ENCODE measurements at places on chromosomes 7 and 10. TPM values are rescaled to one million over a fixed set of nuclear protein-coding genes. Genes with fewer than 3 reads are reported as not detected.

Gene SEPTIN7
- total RNA-seq, result 522 TPM

Gene MEOX2
- total RNA-seq, result 4.5 TPM

Gene FAM25A
- total RNA-seq, result not detected

Gene TEX36
- total RNA-seq, result not detected

Gene PTPN20
- total RNA-seq, result 10.9 TPM

Gene TLX1
- not detected for total RNA-seq

Gene LIPJ
- total RNA-seq, result 0.83 TPM

DNA sequence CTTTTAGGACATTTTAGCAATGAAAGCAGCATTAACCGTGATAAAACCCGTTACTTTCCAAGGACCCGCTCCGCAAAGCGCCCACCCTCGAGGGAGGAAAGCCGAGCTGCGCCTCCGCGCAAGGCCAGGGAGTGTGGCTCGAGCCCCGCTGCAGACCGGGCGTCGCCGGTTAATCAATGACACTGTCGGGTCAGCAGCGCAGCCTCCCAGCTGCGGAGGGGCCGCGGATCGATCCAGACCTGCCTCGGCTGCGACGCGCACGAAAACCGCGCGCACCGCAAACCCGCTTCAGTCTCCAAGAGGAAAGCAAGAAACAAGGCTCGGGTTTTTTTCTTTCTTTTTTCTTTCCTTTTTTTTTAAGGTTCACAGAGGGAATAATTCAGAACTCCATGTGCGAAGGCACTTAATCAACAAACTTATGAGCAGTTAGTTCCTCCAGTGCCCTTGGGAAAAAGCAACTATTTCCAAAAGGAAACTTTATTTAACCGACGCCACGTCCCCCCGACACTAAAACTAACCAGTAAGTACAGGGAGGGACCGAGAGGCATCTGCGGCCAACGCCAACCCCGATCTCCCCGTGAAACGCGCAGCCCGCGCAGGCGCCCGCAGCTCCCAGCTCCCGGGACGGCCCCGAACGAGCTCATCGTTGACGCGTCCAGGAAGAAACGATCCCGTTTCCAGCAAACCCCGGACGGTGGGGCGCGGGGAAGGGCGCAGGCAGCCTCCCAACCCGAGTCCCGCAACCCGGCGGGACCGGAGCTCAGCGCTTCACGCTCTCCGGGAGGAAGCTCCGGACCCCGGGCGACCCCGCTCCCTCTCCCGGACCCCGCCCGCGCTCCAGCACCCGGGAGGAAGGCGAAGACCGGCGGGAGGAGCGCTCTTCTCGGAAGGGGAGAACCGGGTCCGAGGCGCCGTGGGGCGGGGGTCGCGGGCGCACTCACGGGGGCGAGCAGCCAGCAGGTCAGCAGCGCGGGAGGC lies 598 bp downstream of the VIPR2 start:
- peaks cover 10% of the 10 kb centered on the region for H3K27me3 ChIP-seq
- peaks cover 19% of the 10 kb centered on the region for H3K4me1 ChIP-seq
- H3K27ac ChIP-seq, result no peak overlapping the region
- no peak for DNase-seq

- H3K27me3 ChIP-seq, result no peaks in the 10 kb centered on the region
- no peaks in the 10 kb centered on the region for H3K36me3 ChIP-seq
- peaks cover 8% of the 10 kb centered on the region for H3K4me1 ChIP-seq
- no peak overlapping the region for H3K4me3 ChIP-seq
- DNase-seq, result no peak
Observed at GRCh38 chr7:387132-388022, 97.4 kb downstream of the FOXL3 start.

DNA sequence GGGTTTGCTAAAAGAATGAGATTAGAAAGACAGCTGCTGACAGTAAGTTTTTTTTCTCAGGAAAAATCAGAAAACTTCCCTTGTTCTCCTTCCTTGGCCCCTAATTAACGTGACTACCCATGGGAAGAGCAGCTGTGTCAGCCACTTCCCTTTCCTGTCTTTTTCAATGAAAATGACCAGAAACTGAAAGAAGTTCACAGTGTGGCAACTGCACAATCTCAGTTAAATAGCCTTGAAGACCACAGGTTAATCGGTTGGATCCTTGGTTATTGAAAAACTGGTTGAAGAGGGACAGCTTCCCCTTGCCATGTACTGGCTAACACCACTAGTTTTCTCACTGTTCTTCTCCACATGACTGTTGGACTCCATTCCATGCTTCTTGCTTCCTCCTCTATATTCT lies 148.8 kb upstream of the AGR3 start:
- no peaks in the 10 kb centered on the region for H3K27me3 ChIP-seq
- no peak for DNase-seq
- H3K4me1 ChIP-seq, result no peaks in the 10 kb centered on the region
- H3K27ac ChIP-seq, result no peak overlapping the region

DNA sequence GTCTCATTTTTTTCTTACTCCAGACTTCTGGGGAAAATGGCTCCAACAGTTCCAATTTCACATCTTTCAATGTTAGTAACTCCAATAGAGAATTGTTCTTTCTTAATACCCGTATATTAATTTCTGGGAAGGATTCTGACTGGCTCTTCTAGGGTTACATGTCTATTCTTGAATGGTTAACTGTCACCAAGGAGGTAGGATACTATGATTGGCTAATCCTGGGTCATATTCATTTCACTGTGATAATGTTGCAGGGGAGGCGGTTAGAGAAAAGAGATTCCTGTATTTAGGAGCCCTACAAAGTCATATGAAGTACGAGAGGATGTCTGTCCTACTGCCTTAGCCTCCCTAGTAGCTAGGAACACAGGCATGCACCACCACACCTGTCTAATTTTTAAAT lies 16.1 kb upstream of the VCL start:
- no peaks in the 10 kb centered on the region for H3K27me3 ChIP-seq
- no peaks in the 10 kb centered on the region for H3K36me3 ChIP-seq
- DNase-seq, result no peak
- H3K27ac ChIP-seq, result no peak overlapping the region
- H3K4me3 ChIP-seq, result no peak overlapping the region

GRCh38 chr10:12907656-12908055 lies 93.9 kb downstream of the CCDC3 start:
- H3K27me3 ChIP-seq, result no peaks in the 10 kb centered on the region
- H3K4me3 ChIP-seq, result no peak overlapping the region

- H3K36me3 ChIP-seq, result no peaks in the 10 kb centered on the region
- H3K27ac ChIP-seq, result peak overlapping the region; percentile 12
- no peak overlapping the region for H3K4me3 ChIP-seq
- peaks cover 4% of the 10 kb centered on the region for H3K4me1 ChIP-seq
- no peak for DNase-seq
Observed at GRCh38 chr10:14570800-14571199, 203.9 kb downstream of the FAM107B start.

DNA sequence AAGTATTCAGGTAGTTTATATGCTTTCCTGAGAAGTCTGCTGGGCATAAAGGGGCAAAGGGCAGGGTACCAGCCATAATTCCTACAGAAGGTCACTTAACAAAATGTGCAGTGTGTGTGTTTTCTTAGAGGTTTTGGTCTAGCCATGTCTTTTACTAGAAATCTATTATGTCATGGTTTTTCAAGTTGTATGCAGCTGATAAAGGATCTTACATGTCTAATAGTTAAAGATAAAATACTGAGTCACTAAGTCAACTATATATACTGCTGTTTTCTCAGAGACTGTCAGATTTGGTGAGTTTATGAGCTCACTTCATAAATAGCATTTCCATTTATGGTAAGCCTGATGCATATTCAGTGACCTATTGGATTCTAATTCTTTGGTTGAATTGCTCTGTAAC lies 7.7 kb downstream of the CASP2 start:
- no peaks in the 10 kb centered on the region for H3K4me1 ChIP-seq
- no peak for DNase-seq
- H3K27ac ChIP-seq, result no peak overlapping the region
- no peaks in the 10 kb centered on the region for H3K27me3 ChIP-seq
- H3K4me3 ChIP-seq, result no peak overlapping the region

- no peak for DNase-seq
- H3K27me3 ChIP-seq, result no peaks in the 10 kb centered on the region
- H3K4me1 ChIP-seq, result no peaks in the 10 kb centered on the region
- no peaks in the 10 kb centered on the region for H3K36me3 ChIP-seq
- no peak overlapping the region for H3K4me3 ChIP-seq
Observed at GRCh38 chr10:79472951-79473350, 27.5 kb upstream of the ZCCHC24 start.

- no peaks in the 10 kb centered on the region for H3K27me3 ChIP-seq
- no peak overlapping the region for H3K27ac ChIP-seq
- no peaks in the 10 kb centered on the region for H3K4me1 ChIP-seq
- no peaks in the 10 kb centered on the region for H3K36me3 ChIP-seq
- DNase-seq, result no peak
- H3K4me3 ChIP-seq, result no peak overlapping the region
Observed at GRCh38 chr7:26668821-26669220, 195.6 kb downstream of the SKAP2 start.

GRCh38 chr10:113449006-113449695 lies 103.7 kb upstream of the HABP2 start:
- no peaks in the 10 kb centered on the region for H3K36me3 ChIP-seq
- no peak overlapping the region for H3K27ac ChIP-seq
- H3K4me3 ChIP-seq, result no peak overlapping the region
- H3K27me3 ChIP-seq, result no peaks in the 10 kb centered on the region
- peaks cover 2% of the 10 kb centered on the region for H3K4me1 ChIP-seq
- DNase-seq, result no peak

DNA sequence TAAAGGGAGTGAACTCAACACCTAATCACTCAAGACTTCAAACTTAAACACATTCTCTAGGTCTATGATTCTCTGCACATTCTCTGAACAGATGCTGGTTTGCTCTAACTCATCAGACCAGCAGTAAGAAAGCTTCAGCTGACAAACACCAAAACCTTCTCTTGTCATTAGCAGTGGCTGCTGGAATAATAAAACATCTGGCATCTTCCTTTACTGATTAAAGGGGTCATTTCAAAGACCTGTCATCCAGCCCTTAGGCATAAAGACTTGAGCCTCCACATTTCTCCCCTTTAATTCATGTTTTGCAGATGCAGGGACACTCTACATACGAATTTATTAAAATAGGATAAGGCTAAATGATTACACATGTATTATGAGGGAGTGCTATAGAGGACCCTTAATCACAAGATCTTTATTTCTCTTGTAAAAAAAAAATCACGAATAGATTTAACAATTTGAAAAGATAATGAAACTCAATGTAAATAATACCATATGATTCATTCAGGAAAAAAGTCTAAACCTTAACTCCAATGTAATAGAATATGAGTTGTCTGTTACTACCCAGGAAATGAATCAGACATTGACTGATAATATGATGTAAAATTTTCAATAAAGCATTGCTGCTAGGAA lies 152.4 kb upstream of the GNAI1 start:
- H3K4me1 ChIP-seq, result no peaks in the 10 kb centered on the region
- no peaks in the 10 kb centered on the region for H3K27me3 ChIP-seq
- H3K4me3 ChIP-seq, result no peak overlapping the region
- DNase-seq, result no peak
- H3K27ac ChIP-seq, result no peak overlapping the region
- H3K36me3 ChIP-seq, result no peaks in the 10 kb centered on the region

- H3K4me3 ChIP-seq, result no peak overlapping the region
- peaks cover 50% of the 10 kb centered on the region for H3K4me1 ChIP-seq
- no peak for DNase-seq
- H3K27ac ChIP-seq, result peak overlapping the region; percentile 14
- no peaks in the 10 kb centered on the region for H3K27me3 ChIP-seq
Observed at GRCh38 chr10:75540357-75540966, 109.0 kb downstream of the LRMDA start.

- no peaks in the 10 kb centered on the region for H3K27me3 ChIP-seq
- H3K27ac ChIP-seq, result peak overlapping the region; percentile 20
- no peak overlapping the region for H3K4me3 ChIP-seq
- no peaks in the 10 kb centered on the region for H3K4me1 ChIP-seq
- H3K36me3 ChIP-seq, result peaks cover 39% of the 10 kb centered on the region
Observed at GRCh38 chr7:95582578-95583293, 13.6 kb downstream of the PDK4 start.

DNA sequence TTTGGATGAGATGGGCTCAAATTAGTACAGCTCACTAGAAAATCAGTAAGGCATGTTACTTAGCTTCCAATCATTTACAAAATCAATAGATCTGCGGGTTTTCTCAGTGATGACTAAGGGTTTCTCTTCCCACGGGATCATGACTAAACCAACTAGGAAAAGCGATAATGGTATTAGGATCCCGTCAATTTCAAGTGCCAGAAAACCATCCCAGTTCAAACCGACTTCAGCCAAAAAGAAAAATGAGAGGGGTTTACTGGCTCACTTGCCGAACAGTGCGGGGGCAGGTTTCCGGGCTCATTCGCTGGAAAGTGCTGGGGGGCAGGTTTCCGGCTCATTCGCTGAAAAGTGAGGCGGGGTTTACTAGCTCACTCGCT lies 62.1 kb upstream of the LYZL2 start:
- H3K27me3 ChIP-seq, result no peaks in the 10 kb centered on the region
- H3K36me3 ChIP-seq, result no peaks in the 10 kb centered on the region
- H3K4me1 ChIP-seq, result no peaks in the 10 kb centered on the region
- no peak for DNase-seq
- H3K4me3 ChIP-seq, result no peak overlapping the region

- H3K27ac ChIP-seq, result no peak overlapping the region
- no peaks in the 10 kb centered on the region for H3K36me3 ChIP-seq
- H3K27me3 ChIP-seq, result no peaks in the 10 kb centered on the region
- DNase-seq, result no peak
Observed at GRCh38 chr10:52662256-52662655, 110.3 kb downstream of the MBL2 start.

GRCh38 chr7:110358028-110358427 lies 732.9 kb upstream of the LRRN3 start:
- no peaks in the 10 kb centered on the region for H3K4me1 ChIP-seq
- no peaks in the 10 kb centered on the region for H3K36me3 ChIP-seq
- no peaks in the 10 kb centered on the region for H3K27me3 ChIP-seq
- H3K27ac ChIP-seq, result no peak overlapping the region

DNA sequence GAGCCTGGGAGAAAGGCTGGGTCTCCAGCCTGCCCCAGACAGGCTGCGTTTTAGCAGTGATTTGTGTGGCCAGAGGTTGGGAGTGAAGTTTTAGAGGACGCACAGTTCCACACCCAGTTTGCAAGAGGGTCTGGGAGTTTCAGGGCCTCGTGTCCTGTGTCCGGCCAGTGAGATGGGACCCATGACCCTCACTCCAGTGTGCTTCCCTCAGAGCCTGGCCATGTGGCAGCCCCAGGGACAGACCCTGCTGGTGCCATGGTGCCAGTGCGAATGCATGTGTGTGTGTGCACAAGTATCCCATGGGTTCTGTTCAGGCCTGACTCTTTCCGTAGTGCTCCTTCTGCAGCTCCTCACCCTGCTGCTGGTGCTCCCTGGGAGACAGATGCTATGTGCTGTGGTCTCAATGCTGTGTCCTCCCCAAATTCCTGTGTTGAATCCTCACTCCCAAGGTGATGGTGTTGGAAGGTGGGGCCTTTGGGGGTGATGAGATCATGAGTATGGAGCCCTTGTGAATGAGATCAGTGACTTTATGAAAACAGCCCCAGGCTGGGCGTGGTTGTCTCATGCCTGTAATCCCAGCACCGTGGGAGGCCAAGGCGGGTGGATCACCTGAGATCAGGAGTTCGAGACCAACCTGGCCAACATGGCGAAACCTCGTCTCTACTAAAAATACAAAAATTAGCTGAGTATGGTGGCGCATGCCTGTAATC lies 16.5 kb downstream of the ECHDC3 start:
- H3K27me3 ChIP-seq, result no peaks in the 10 kb centered on the region
- no peak overlapping the region for H3K4me3 ChIP-seq
- no peak overlapping the region for H3K27ac ChIP-seq
- peaks cover 15% of the 10 kb centered on the region for H3K4me1 ChIP-seq
